ENCODE measurements at places on chromosomes 3 and 15.
A peak's percentile ranks its signal among the peaks of the same experiment; 100 is the strongest.

GRCh38 chr15:43209059-43209824 lies 11.6 kb downstream of the EPB42 start:
- no peak for DNase-seq

GRCh38 chr15:78130466-78131294 lies 565 bp downstream of the CIB2 start:
- no peak for DNase-seq

GRCh38 chr15:31160297-31160696 lies 58.8 kb upstream of the TRPM1 start:
- DNase-seq: no peak

DNA sequence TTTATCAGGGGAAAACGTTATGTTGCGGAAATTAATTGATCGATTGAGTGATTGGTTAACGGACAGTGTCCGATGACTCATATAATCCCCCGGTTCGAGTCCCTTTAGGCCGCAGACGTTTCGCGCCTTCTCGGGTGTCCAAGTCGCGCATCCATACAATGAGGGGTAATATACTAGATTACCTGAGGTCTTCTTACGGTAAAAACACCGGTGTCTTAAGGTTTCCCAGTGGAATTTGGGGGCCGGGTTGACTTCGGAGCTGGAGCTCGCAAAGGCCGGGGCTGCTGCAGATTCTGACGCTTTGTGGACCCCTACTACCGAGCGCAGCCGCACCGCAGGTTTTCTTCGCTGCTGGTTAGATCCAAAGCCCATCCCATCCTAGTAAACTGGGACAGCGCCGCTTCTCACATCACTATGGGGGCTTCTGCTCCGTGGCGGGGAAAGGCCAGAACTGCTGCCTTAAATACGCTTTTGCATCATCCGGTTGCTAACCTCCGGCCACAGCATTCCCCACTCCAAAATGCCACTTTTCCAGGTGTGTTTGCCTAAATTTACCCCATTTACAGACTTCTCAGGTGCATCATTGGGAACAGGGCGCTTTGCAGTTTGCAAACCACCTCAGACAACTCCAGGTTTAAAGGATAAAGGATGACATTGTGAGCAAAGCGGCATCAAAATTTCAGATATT lies 858 bp upstream of the SACM1L start:
- peak; percentile 19 for DNase-seq

DNA sequence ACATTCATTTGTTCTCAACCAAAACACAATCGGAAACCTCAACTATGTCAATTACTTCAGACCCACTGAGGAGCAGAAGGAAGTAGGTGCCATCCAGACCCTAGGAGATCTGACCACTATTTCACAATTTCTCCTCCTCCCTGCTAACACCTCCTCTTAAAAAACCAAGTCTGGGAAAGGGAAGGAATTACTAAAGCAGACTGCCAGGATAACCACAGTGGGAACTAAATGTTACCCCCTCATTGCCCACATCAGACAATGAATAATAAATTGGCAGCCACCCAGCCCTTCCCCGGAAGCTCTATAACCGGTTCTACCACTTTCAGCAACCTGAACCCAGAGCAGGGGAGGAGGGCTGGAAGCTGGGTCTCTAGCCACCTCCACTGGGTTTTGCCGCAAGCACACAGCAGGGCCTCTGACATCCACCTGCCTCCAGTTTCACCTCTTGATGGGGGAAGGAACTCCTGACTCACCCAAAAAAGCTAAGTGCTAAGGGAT lies 17.6 kb downstream of the C15orf62 start:
- no peak for DNase-seq

DNA sequence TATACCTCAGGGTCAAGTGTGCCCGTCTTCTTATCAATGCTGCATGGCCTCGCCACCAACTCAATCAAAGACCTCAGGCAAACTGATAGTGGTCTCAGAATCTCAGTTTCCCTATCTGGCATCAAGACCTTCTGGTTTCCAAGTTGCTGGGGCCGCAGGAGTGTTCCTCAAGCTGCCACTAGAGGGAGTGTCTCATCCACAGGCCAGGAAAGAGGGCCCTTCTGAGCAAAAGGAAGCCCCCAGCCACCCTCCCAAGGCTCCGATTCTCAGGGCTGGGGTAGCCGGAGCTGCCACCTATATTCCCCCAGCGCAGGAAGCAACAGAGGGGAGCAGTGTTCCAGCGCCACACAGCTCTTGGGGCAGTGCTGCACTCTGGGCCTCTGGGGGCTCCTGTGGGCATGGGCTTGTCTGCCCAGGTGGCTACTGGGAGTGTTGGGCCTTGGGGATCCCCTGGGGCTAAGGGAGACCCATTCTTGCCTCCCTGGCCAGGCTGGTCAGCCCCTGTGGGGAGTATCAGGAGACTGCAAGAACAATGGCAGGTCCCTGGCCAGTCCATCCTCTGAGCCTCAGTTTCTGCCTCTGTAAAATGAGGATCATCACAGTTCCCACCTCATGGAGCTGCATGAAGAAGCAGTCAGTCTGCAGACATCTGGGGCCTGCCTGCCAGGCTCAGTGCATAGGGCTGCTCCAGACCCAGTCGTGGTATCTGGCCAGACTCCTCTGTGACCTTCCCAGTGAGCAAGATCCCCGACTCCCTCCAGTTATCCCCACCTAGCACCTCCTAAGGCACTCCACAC lies 23.4 kb upstream of the SEC13 start:
- peak; percentile 25 for DNase-seq

DNA sequence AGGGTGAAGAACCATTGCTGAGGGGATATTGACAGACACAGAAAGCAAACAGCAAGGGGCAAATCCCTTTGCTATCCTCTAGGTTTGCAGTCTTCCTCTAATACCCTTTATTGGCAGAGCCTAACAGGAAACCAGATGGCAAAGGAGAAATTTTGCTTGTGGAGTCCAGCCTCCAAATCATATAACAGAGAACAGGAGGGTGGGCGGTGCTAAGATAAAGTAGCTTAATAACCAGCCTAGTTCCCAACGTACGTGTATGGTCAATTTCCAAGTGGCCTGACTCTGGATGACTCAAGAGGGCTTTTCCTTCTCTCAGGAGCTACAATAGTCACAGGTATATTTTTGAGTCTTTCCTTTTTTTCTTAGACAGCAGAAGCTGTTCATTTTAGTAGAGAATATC lies 404.5 kb downstream of the PDCD6IP start:
- DNase-seq: no peak

- no peak for DNase-seq
Measured at GRCh38 chr3:23084367-23084766, 118.8 kb upstream of the UBE2E2 start.

DNA sequence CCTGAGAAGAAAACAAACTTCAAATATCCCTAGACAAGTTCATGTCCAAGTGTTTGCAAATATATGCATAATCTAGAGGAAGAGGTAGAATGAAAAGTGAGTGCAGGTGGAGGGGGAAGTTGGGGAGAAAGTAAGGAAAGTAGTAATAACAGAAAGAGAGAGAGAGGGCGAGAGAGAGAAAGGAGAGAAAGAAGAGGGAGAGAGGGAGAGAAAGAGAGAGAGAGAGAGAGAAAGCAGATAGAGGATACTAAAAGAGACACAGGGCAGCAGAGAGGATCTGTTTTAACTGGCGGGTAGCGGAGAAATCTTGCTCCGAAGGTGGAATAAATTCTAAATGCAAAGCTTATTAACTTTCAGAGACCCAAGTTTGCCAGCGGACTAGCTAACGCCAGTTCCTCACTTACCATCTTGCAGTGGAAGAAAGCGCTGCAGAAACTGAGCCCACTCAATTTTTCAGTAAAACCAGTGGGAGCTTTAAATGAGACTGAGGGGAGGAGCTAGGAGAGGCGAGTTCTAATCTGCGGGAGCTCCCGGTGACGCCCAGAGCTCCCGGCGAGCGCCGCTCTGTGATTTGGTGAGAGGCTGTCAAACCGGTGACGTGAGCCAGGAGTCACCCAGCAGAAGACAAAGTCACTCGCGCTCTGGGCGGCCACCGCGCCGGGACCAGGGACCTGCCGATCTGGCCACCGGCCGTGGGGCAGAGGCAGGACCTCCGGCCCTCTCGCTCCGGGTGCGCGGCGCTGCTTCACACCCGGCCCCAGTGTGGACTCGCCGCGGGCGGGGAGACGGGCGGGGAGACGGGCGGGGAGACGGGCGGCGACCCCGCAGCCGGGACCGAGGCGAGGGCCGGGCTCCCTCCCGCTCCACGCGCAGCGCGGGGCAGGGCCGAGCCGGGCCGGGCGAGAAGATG lies at the start of gene GMNC:
Gene GMNC (minus strand): TSS at position 486 of the 910 bp plus-strand sequence. CDS start 79 bp downstream, at position 407.
- peak; percentile 34 for DNase-seq

GRCh38 chr3:45635475-45636256 lies 41.1 kb downstream of the LIMD1 start:
- no peak for DNase-seq

DNA sequence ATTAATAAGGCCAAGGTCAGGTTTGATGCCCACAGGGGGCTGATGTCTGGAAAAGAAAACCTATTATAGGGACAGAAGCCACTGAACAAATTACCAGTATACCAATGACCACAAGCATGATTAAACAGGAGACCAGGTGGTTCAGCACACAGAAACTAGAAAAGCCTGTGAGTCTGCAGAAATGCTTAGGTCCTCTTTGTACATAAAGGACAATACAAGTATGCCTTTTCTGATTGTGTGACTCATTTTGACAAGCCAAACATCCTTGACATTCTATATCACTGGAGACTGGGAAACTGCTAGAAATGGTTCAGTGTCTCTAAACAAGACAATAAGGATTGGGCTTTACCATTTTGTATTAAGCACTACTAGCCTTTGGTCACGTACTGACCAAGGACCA lies 113.2 kb upstream of the MYO5C start:
- DNase-seq: no peak

DNA sequence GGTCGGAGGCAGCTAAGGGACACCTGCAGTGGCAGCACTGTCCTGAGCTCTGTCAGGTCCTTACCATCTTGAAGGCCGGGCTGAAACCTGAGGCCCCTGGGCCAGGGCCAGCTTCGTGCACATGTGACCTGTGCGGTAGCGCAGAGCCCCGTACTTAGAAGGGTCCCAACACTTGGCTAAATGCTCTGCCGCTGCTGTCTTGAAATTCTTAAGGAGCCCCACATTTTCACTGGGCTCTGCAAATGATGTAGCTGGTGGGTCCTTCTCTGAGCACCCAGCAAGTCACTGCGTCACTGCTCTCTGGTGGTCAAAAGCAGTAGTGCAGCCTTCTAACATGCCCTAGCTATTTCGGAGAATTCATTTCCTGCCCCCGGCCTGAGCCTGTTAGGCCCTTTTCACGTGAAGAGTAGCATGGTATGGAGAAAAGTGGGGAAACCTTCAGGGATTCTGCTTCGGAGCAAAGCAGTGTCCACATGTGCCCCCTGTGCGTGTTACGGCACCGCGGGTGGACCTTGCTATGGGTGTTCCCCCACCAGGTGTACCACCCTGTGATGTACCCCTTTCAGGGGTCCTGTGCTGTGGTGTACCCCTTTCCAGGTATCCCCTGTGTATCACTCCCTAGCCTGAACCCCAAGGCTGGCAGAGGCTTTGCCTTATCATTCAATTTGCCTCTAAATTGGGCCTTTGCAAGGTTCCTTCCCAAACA lies 79.7 kb downstream of the TMEM266 start:
- peak; percentile 60 for DNase-seq

DNA sequence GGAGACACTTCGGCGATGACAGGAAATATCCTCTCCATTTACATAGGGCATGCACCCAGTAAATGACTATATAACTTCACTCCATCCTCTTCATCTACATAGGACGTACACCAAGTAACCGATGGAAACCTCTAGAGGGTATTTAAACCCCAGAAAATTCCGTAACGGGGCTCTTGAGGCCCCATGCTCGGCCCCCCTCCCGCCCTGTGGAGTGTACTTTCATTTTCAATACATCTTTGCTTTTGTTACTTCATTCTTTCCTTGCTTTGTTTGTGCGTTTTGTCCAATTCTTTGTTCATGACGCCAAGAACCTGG lies 7.5 kb upstream of the FAM107A start:
- no peak for DNase-seq

DNA sequence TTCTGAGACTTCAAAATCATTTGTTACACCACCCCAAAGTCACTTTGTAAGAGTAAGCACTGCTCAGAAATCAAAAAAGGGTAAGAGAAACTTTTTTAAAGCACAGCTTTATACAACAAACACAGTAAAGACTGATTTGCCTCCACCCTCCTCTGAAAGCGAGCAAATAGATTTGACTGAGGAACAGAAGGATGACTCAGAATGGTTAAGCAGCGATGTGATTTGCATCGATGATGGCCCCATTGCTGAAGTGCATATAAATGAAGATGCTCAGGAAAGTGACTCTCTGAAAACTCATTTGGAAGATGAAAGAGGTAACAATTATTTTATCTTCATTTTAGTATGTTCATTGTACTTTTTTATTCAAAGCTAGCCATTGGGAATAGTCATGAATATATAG lies 32.6 kb downstream of the BLM start:
- peak; percentile 2 for DNase-seq

DNA sequence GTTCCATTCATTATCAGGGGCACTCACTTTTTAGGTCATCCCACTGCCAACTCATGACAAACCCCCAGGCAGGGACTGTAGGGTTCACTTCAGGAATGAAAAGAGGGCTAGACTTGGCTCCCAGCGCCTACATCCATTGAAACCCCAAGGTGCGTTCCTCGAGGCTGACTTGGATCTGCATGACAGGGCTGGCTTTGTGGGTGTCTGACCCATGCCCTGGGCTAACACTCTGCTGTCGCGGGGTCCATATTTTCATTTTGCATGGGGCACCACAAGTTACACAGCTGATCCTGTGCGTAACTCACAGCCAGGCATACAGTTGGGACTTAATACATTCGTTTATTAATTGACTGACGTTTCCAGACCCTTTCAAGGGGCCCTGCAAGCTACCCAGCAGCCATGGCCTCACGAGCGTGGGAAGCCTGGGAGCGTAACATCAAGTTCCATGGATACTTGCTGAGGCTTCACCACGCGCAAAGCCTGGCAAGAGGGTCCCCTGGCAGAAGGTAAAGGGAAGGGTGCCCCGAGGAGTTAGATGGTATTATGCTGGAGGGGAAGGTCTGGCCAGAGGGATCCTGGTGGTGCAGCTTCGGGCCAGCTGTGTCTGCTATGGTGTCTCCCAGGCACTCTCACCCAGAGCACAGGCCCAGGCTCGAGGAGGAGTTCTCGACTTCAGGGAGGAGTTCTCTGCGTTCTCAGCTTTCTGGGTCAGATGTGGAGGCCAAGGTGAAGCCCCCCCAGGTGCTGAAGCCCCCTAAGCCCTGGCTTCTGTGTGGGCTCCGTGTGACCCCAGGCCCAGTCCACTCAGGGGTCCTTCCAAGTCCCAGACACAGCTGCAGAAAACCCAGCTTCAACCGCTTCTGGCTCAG lies 85.4 kb downstream of the ADAMTS17 start:
- DNase-seq: no peak

- peak; percentile 17 for DNase-seq
Measured at GRCh38 chr3:170414202-170414663, 4.4 kb upstream of the CLDN11 start.

DNA sequence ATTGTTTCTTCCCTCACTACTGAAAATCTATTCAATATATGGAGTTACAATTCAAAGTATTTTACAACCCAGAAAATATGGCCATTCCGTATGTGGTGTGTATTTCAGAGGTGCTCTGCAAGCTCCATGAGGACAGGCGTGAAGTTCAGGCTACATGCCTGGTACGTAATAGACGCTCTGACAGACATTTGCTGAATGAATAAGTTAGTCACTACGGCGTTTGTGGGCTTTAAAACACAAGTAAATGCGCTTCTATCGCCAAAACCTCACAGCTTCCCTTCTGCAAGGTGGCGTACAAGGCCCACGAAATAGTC lies 701 bp upstream of the TIPARP start:
- no peak for DNase-seq

GRCh38 chr15:92395098-92395635 lies 1.5 kb downstream of the ST8SIA2 start:
- DNase-seq: no peak

Measured in activated T-helper 1 cell treated with anti-CD3 and anti-CD28 coated beads, Interleukin-12 subunit alpha, Interleukin-12 subunit beta, Interleukin-2, Interleukin-4 antibody, amounts not matched to agents 30 ng/mL and 10 ng/mL and 1 ng/mL, durations not matched to agents 14 hours and 24 hours and 36 hours (primary cell).